SHP77 (cell line): ENCODE measurements at places on chromosomes 4 and X.

- DNase-seq = no peak
Measured at GRCh38 chr4:147587041-147587440, 30.2 kb upstream of the TMEM184C start.

DNA sequence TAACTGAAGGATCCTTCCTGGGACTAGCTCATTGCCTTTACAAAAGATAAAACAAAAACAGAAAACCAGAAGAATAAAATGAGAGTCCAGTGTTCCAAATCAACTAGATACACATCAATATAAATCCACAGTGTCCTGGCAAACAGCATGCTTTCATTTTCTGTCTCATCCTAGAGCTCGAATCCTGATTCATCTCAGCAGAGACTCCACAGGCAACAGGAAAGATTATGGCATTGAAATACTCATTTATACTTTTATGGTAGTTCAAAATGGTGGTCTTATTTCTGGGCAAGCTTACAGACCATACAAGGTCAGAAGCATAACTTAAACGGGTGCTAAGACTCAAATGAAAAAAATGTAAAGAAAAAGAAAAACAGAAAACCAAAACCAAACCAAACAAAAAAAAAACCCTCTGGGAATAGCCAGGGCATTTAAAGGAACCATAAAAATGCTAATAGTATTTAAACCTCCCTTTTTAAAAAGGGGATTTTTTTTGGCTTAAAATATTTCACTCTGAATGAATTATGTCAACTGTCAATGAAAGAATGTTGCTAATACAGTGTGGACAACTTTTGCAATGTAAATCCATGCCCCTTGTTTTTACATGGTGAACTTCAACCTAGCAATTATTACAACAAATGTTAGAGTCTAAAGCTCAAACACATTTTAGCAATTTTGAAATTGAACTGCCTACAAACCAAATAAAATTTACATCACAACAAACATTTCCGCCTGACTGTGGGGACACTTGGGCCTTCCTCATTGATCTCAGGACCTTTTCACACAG lies 57.9 kb downstream of the GPR101 start:
- no peak for DNase-seq

GRCh38 chrX:7088968-7089615 lies 58.4 kb upstream of the STS start:
- no peak for DNase-seq

GRCh38 chrX:139889760-139890159 lies 43.1 kb downstream of the ATP11C start:
- DNase-seq = no peak

DNA sequence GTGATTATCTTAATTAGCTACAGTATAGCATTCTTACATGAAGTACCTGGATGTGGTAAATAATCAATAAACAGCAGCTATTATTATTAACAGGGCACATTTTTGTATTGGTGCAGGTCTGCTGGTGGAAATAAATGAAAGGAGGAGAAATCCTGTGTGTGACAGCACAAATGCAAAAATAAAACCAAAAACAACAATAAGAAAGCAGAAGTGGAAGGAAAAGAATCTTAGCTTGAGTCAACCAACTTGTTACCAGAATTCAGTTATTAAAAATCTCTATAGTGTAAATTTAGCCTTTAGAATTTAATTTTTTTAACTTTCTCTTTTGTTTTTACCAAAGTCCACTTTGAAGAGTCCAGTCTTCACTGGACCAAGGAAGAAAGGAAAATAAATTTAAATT lies 63.1 kb upstream of the LSM6 start:
- no peak for DNase-seq

DNA sequence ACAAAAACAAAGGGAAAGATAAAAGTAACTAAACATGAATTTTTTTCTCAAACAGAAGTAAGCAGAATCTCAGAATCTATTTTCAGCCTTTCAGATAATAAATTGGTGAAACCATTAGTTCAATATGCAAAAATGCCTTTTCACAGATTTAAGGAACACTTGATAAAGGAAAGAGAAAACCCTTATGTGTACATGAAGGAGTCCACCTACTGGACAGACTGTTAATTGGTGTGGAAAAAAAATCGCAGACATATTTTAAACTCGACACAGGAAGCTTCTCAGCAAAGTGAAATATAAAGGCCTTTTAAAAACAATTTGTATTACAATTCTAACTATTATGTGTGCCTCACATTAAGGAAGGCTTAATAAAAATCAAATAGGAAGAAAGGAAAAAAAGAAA lies 22.3 kb downstream of the COX7B2 start:
- no peak for DNase-seq

DNA sequence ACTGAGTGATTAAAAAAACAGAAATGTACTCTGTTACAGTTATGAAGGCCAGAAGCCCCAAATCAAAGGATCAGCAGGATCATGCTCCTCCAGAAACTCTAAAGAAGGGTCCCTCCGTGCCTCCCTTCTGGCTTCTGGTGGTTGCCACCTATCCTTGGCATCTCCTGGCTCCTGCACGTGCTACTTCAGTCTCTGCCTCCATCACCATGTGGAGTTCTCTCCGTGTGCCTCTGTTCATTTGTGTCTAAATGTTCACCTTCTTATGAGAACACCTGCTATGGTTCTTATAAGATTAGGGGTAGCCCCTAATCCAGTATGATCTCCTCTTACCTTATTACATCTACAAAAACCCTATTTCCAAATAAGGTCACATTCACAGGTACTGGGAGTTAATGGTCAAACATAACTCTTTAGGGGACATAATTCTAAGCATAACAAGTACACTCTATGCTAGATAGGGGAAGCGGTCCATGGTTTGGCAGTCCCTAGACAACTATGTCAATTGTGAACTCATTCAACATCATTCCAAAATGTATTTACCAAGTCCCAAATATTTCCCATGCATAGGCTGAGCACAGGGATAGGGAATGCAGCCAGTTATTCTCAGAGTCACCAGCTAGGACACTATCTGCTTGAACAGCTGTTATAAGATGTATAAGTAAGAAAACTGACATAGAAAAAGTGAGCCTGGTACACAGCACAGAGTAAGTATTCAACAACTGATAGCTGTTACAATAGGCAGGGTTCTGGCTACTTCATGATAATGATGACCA lies 295.5 kb upstream of the BOD1L1 start:
- no peak for DNase-seq

- DNase-seq = no peak
Measured at GRCh38 chrX:22313766-22314165, 41.1 kb downstream of the CBLL2 start.

DNA sequence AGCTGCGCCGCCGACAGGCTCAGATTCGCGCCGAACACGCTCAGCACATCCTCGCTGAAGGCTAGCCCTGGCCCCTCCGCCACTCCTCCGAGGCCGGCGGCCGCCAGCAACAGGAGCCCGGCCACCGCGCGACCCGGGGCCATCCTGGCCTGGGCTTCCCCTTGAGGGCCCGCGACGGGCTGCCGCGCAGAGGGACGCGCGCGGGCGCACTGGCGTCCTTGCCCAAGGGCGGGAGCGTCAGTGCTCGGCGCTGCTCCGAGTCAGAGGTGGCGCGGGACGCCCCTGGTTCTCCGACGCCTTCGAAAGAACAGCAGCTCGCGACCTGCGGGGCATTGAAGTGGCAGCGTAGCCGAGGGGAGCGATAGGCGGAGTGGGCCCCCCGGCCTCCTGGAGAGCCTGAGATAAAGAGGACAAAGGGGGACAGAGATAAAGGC lies 745 bp downstream of the SLC39A8 start:
- DNase-seq = peak; percentile 42

DNA sequence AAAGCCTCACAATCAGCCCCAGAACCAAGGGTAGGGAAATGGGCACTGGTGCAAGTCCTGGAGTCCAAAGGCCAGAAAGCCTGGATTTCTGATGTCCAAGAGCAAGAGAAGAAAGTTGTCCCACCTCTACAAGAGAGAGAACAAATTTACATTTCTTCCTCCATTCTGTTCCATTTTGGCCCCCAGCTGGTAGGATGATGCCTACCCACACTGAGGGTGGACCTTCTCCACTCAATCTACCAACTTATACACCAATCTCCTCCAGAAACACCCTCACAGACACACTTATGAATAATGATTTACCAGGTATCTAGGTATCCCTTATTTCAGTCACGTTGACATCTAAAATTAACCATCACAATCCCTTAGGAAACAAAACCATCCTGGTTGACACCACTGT lies 367.8 kb upstream of the GRIA3 start:
- DNase-seq = no peak

DNA sequence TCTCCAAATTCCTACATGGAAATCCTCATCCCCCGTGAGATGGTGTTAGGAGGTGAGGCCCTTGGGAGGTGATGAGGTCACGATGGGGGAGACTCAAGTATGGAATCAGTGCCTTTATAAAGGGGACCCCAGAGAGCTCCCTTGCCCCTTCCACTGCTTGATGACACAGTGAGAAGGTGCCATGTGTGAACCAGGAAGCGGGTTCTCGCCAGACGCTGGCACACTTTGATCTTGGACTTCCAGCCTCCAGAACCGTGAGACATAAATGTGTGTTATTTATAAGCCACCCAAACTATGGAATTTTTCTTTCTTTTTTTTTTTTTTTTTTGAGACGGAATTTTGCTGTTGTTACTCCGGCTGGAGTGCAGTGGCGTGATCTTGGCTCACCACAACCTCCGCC lies 237.6 kb downstream of the DHRSX start:
- DNase-seq = no peak

- no peak for DNase-seq
Measured at GRCh38 chrX:10015355-10015722, 48.2 kb downstream of the CLDN34 start.

DNA sequence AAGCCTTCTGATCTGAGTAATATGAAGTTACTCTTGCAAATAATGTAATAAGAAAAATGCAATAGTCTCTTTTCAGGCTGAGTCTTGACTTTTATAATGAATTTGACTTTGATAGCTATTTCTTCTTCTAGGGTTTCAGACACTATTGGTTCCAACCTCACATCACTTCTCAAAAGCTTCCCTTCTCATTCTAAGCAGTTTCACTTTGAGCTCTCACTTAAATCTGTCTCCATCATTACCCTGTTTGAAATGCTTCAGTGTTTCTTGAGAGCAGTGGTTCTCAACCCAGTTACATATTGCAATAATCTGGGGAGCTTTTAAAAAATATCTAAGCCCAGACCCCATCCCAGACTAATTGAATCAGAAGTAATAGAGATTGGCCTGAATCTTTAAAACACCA lies 40.5 kb upstream of the BMP2K start:
- no peak for DNase-seq

DNA sequence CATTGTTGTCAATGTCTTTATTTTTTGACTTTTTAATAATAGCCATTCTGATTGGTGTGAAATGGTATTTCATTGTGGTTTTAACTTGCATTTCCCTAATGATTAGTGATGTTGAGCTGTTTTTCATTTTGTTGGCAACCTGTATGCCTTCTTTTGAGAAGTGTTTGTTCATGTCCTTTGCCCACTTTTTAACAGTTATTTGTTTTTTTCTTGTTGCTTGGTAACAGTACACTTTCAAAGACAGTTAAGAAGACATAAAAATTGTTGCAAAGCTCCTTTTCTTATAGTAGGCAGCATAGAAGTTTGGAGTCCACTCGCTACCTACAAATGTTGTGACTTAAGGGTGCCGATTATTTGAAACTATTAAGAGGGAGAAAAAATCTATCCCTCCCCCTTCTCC lies 48.7 kb upstream of the SLC7A11 start:
- no peak for DNase-seq

DNA sequence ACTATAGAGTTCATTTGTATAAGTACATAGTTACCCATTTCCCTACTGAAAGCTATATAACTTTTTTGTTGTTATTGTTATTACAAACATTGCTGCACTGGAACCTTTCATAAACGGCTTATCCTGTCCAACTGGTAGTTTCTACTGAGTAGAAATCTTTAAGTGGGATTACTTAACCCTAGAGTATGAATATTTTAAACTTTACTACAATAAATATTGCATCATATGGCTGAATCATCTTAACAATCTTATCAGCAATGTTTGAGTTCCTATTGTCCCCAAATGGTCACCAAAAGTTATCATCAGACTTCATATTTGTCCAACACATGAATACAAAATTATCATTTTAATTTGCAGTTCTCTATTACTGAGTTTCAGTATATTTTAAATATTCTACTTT lies 40.5 kb downstream of the LCORL start:
- DNase-seq = no peak

DNA sequence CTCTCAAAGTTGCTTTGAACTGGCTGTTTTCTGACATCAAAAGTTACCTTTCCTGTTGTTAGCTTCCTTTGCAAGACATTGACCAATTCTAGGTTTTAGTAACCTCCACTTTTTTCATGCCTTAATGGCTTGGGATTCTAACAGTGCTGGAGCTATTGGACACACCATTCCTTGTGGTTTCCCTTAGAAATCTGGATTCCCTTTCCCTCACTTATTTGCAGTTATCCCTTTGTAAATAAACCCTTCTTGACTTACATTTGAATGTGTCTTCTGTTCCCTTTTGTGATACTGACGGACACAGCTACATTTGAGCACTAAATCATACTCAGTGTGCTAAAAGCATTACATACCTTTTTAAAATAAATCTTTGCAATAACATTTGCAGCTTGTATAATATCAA lies 1927.6 kb upstream of the IGFBP7 start:
- DNase-seq = no peak

- DNase-seq = no peak
Measured at GRCh38 chrX:45803383-45803921, 602.8 kb upstream of the DIPK2B start.

- no peak for DNase-seq
Measured at GRCh38 chr4:3880615-3881120, 114.5 kb downstream of the ADRA2C start.

GRCh38 chr4:184427687-184428086 lies 46.7 kb downstream of the IRF2 start:
- DNase-seq = no peak

GRCh38 chrX:55159551-55159950 lies 60.6 kb upstream of the PAGE5 start:
- no peak for DNase-seq

- DNase-seq = no peak
Measured at GRCh38 chrX:127571834-127572233, 480.4 kb downstream of the ACTRT1 start.

- DNase-seq = no peak
Measured at GRCh38 chr4:106607558-106607957, 239.0 kb upstream of the GIMD1 start.

GRCh38 chr4:131192318-131192717 lies 1956.8 kb upstream of the PCDH10 start:
- no peak for DNase-seq

- DNase-seq = no peak
Measured at GRCh38 chr4:25827897-25828296, 34.9 kb downstream of the SEL1L3 start.

GRCh38 chr4:71201817-71202576 lies 136.8 kb upstream of the SLC4A4 start:
- DNase-seq = no peak

GRCh38 chr4:56424697-56425514 lies 10.5 kb downstream of the PPAT start:
- DNase-seq = peak; percentile 29
